ENCODE measurements at places on chromosomes 1 and 21.

DNA sequence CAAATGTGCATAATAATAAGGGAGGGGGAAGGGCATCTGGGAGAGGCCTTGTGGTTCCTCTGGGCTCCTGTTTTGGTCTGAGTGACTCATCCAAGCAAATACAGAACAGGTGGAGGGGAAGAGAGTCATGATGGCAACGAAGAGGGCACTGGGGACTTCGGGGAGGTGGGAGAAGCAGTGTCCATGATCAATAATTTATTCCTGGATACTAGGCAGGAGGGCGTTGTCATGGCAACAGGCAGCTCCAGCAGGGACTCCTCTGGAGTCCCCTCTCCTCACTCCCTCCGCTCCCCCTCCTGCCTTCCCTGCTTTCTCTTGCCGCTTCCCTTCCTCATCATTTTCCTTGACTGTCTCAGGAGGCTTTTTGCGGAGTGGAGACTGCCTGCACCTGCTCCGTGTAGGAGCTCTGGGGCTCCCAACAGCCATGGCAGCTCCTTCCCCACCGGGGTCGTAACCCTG is 12.3 kb upstream of the NFASC start:
- no peak for ATAC-seq

DNA sequence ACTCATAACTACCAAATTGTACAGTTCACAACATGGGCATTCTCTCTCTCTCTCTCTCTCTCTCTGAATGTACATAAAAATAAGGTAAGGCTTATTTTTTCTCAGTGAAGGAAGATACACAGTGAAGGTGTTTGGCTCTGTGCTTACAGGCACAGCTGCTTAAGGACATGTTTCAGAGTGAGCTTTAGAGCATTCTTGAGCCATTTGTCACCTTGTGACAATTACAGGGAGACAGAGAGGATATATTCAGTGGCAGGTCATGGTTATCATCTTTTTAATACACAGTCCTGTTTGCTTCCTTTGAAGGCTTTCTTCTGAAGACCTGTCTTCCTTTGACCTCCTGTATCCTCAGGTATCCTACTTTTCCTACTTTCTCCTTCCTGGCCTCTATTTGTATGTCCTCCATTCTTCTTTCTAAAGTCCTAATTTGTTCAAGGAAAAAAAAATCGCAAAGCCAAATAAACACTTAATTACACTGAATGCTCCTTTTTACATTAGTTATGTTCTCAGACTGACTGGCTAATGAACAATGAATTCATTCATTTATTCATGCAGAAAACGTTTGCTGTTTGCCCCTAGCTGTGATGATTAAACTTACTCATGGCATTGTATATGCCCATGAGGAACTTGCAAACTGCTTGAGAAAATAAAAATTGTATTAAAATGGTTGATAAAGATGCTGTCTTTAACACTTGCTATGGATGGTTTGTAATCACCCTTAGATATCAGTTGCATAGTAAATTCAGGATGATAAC is 33.4 kb downstream of the HSD17B7 start:
- no peak for ATAC-seq

DNA sequence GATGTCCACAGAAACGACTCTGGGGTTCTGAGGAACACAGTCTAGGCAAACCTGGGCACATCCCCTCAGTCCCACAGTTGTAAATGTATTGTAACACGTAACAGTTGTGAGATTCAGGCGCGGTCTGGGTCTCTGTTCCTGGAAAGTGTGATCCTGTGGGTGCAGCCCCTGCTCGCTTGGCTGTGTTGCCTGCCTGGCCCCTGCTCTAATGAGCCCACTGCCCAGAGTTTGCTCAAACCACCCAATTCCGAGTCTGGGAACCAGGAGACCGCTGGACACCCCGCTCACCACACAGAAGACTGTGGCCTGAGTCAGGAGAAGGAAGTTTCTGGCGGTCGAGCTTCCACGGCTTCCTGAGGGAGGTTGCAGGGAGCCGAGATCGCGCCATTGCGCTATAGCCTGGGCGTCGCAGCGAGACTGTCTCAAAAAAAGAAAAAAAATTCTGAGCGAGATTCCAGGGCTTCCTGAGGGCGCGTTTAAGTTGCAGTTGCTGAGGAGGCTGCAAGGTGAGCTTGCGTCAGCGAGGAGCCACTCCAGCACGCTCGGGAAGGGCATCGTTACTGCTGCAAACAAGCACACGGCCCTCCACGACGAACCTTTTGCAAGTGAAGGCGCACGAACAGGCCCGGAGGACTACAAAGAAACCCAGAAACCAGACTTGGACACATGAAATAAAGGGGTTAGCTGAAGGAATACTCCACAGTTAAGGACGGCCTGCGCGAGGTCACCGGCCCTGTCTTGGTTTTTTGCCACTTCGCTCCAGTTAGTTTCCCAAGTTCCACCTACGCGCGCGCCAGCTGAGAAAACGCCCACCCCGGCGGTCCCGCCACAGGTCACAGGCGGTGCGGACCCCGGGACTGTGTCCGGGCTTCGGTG is 1.1 kb downstream of the C21orf58 start:
- ATAC-seq, result no peak

DNA sequence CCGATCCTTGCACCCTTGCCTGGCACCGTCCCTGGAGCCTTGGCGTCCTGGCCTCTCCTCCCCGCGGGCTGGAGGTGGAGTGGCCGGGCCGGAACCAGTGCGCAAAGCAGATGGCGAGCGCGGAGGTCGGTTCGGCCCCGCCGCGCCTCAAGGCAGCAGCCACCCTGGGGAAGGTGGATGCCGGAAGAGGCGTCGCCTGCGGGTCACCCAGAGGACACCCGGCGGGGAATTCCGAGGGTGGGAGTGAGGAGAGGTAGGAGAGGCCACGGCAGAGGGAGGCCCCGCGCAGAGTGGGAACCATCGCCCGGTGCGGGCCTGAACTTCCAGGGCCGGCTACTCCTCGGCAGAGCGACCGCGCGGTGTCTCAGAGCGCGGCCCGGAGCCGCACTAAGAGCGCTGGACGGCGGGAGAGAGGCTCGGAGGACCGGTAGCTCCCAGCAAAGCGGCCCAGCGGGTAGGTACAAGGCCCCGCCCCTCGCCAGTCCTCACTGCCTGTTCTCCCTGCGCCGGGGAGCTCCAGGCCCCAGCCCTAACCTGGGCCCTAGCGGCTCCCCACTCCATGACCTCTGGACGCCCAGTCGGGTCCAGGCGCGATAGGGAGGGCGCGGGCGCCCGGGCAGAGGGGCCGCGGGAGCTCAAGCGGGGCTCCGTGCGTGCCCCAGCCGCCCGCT is at the start of gene RNF207:
RNF207 (plus strand) TSS at position 271 of the 671 bp plus-strand sequence. CDS start 417 bp downstream, outside the sequence.
- peak; percentile 85 for ATAC-seq

DNA sequence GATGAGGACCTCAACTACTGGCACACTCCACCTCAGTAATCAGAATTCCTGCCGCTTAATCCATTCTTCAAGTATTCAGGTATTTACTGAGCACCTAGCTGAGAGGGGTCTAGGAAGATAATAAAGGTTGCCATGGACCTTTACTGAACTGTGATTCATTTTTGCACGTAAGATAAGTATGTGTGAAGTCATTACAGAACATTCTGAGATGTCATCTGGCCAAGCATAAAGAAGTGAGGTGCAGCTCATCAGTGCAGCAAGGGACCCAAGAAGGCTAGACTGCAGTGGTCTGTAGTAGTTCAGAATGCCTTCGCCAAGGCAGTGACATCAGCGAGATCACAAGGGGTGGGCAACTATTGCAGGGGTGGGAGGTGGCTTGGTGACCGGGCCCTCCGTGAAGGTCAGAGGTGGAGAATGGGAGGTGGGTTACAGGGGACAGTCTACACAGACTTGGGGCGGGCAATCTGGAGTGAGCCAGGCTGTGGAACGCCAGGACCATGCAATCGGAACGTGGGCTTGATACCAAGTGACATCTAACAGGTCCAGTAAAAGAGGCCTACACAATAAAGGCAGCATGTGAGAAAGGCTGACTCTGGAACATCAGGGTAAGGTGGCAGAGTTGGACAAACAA is 107.4 kb downstream of the SLC45A1 start:
- peak; percentile 19 for ATAC-seq
